Activated CD4-positive, alpha-beta T cell treated with anti-CD3 and anti-CD28 coated beads, Interleukin-2, Interleukin-4, amounts not matched to agents 100 ng/mL and 50 ng/mL, durations not matched to agents 16 hours and 8 hours (primary cell): ENCODE measurements at places on chromosomes 7 and 10.

DNA sequence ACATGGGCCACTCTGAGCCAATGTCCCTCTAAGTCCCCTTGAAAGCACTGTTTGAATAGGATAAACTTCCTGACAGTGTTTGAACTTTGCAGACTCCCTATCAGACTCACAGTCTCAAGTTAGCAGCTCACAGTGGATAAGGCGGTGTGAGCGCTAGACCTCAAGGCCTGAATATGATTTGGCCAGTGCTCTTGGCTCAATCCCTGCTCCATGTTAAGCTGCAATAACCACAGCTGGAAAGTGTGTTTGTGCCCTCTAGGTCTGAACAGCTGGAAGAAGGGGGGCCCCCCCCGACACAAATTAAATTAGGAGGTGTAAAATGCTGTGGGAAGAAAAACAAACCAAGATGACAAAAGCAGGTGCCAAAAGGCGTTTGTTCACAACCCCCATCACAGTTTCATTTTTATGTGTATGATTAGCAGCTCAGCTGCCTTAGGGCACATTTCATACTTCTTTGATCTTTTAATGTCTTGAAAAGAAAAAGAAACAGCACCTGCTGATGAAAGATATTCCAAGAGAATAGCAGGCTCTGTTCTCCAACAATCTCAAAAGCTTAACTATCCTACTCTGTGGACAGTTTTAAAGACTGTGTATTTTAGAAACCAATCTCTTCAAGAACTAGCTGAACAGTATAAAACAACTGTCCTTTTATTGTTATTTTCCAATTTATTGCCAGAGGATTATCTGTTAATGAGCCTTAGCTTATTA is 167.6 kb downstream of the SNX13 start:
- peak; percentile 19 for DNase-seq

DNA sequence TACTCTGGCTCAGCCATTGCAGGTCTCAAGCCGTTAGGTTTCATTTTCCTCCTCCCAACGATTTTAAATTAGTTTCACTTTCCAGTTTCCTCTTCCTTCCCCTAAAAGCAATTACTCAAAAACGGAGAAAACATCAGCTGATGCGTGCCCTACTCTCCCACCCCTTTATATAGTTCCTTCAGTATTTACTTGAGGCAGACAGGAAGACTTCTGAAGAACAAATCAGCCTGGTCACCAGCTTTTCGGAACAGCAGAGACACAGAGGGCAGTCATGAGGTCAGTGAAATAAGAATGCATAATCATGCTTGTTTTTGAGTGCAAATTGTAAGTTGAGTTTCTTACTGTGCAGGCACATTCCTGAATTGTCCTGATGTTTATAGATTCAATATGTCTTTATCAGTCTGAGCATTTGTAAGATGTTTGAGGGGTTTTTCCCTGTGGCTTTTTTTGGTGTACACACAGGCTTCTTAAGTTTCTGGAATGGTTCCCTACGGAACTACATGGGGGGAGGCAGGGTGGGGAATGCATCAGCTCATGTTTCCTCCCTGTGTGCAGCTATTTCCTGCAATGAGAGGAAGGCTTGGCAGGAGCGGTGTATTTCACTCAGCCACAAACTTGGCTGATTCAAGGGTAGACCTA is at the start of gene IFIT3:
Gene IFIT3, plus strand, starts transcription at position 195 of the 639 bp plus-strand sequence. Its CDS starts 77 bp downstream, at position 272.
- DNase-seq: peak; percentile 30

DNA sequence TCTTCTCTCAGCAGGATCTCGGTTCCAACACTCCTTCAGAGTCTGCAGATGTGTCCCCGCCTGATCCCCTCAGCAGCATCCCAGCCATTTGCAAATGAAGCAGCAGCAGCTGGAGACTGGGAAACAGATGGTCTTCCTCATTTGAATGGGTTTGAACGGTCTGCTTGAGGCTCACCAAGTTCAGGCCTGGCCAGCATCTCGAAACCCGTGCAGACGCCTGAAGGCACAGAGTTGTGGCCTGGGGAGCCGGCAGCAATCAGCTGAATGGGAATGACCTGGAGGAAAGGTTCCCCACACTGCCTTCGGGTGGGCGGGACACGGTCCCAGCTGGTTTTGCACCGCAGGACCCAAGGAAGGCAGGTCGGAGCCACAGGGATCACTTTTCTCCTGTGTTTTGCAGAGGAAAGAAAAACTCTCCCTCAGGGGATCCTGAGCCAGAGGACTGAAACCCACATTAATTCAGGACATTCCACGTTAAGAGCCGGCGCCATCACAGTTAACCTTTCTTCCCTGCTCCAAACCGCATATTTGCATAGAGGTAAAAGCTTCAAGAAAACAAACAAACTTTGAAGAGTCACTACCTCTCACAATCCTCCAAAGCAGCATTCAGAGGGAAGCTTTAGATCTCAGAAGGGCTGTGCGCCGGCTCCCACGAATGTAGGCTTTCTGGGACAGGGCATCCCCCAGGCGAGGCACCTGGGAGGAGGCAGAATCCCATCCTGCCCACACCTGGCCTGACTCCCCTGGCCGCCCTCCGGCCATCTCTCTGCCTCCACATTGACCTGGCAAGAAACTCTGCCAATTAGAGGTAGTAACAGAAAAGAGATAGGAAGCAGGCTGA is 17.7 kb downstream of the FGFR2 start:
- DNase-seq: no peak

DNA sequence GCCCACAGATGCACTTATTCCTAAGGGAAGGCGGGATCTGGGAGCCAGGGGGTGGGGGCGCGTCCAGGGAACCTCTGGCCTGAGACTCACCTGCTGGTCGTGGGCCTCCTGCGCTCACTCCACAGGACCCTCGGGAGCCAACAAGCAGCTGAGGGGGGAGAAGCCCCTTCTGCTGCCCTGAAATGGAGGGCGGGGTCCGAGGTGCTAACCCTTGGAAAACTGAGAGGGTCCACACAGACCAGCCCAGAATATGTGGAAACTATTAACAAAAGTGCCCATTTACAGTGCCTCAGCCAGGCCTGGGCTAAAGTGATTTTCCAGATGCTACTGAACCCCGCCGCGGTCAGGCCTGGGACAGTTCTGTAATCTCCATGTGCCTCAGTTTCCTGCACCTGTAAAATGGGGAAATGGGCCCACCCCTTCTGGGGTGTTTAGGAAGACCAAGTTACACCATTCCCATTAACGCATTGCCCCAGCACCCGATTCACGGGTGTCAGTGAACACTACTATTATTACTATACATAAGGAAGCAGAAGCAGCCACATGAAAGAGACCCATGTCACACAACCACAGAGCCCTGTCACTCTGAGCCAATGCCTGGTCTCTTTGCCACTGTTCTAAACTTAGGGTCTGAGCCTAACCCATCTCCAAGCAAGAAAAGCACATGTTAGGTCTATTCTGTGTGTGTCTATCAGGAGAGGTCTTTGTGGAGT is 630 bp upstream of the VSTM4 start:
- DNase-seq: peak; percentile 45
